ENCODE measurements at places on chromosomes 2 and 18.

GRCh38 chr2:44843641-44844310 lies 97.7 kb upstream of the SIX3 start:
- no peak for DNase-seq

GRCh38 chr2:226423498-226423960 lies 376.1 kb downstream of the IRS1 start:
- DNase-seq, result no peak

DNA sequence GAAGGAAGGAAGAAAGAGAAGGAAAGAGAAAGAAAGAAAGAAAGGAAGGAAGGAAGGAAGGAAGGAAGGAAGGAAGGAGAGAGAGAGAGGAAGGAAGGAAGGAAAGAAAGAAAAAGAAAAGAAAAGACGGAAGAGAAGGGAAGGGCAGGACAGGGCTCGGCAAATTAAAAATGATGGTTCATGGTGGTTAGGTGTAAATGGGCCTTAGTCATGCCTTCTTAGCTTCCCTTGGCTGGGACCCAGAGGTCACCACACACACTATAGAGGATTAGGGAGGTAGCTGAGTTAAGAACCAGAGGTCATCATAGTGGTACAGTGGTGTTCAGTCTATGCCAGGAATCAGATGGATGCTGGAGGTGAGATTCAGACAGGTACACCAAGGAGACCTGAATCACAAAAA lies 9.3 kb upstream of the ATL2 start:
- no peak for DNase-seq

- DNase-seq, result no peak
Observed at GRCh38 chr2:43319541-43319940, 93.1 kb upstream of the ZFP36L2 start.

- no peak for DNase-seq
Observed at GRCh38 chr2:241859436-241860183, 916 bp upstream of the PDCD1 start.

GRCh38 chr18:34821669-34822210 lies 111.6 kb downstream of the DTNA start:
- DNase-seq, result no peak

Data from cerebellar nuclear complex (tissue), 1 donor.